ENCODE measurements at places on chromosomes 16 and 17. TPM values are rescaled to one million over a fixed set of nuclear protein-coding genes. Genes with fewer than 3 reads are reported as not detected.

DNA sequence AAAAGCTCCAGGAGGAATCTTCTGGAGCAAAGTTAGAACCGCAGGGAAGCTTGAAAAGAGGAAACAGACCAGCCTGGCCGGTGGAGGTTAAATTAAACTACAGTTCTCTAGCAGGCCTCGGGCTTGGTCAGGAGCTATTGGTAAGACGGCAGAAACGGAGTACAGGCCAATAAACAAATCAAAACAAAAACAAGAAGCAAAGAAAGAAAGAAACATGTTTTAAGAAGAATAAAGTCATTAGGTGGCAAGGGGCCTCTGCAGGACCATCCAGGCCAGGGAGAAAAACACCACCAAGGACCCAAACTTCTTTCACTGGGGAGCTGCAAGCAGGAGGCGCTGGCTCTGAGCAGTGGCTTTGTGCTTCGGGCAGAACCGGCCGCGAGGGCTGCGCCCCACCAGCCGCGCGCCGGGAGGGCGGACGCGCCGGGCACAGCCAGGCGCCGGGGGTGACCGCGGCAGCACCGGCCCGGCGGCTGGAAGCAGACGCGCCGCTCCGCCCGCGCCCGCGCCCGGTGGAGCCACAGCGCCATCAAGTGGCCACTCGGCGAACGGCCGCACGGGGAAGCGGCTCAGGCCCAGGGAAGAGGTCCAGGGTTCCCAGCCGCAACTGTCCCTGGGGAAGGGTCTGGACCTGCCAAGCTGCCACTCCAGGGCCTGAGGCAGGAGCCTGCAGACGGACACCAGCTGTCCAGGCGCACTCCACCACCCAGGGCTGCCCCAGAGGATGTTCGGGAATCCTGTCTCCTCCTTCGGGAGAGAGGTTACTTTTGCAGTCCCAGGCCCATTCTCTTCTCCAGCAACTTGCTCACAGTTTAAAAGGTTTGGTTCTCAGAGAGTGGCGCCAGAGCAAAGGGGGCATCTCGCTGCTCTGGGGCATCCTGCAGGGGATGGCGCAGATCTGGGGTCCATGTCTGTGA, 419.4 kb downstream of the SOX9 start:
- DNase-seq = peak; percentile 72

- DNase-seq = no peak
These were observed 6.7 kb upstream of the CMIP start for GRCh38 chr16:81437865-81438264.

- DNase-seq = no peak
These were observed 21.5 kb upstream of the RFFL start for GRCh38 chr17:35084987-35085386.

- no peak for DNase-seq
These were observed at the start of gene APOBR for GRCh38 chr16:28494121-28494851. APOBR (plus strand) TSS chr16:28494643; CDS start chr16:28494682, 39 bp downstream.

GRCh38 chr17:64387545-64388171, 3.0 kb downstream of the PECAM1 start:
- DNase-seq = no peak

DNA sequence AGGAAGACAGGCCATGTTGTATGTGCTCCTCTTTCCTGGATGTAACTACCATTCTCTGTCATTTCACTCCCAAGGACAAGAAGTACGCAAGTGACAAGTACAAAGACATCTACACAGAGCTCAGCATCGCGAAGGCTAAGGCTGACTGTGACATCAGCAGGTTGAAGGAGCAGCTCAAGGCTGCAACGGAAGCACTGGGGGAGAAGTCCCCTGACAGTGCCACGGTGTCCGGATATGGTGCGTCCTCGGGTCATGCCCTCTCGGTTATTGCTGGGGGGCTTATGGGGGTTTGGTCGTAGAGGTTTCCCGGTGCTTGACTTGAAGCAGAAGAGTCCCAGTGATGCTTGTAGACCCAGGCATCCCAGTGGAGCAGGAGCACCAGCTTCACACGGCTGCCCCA, 29.0 kb downstream of the PLD6 start:
- DNase-seq = no peak

Gene TMEM100
- 23.8 TPM for polyA plus RNA-seq

Data from renal pelvis (tissue), 12 donors.